Neural progenitor cell (in vitro differentiated cells): ENCODE measurements at places on chromosomes 13 and 19. TPM values are rescaled to one million over a fixed set of nuclear protein-coding genes. Genes with fewer than 3 reads are reported as not detected.

The NAPSA gene
- 0.11 and 2.3 TPM in 2 replicates for total RNA-seq

DNA sequence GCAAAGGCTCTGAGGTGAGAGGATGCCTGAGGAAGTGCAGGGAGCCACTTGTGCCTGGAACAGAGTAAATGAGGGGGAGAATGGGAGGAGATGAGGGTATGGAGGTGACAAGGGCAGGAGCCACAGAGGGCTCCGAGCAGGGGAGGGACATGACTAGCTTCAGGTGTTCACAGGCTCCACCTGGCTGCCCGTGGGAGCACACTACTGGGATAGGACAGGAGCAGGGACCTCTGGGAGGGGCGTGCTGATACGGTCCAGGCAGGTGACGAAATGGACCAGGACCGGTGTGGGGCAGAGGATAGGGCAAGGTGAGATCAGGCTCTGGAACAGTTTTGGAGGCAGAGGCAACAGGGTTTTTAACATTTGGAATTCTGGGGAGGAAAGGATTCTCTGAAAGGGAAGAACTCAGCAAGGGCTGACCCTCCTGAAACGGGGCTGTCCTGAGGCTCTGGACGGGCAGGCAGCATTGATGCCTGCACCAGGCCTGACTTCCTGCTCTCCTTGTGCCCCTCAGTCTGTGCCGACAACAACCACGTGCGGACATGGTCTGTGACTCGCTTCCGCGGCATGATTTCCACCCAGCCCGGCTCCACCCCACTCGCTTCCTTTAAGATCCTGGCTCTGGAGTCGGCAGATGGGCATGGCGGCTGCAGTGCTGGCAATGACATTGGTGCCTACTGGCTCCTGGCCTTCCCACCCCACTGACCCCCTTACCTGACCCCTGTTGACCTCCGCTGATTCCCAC lies 11.6 kb downstream of the SHKBP1 start:
- no peaks in the 10 kb centered on the region for H3K27me3 ChIP-seq
- H3K27ac ChIP-seq: no peak overlapping the region
- H3K4me3 ChIP-seq: no peak overlapping the region
- H3K4me1 ChIP-seq: peaks cover 10% of the 10 kb centered on the region
- H3K36me3 ChIP-seq: no peaks in the 10 kb centered on the region
- no peak for DNase-seq

- no peak overlapping the region for H3K4me3 ChIP-seq
- H3K27me3 ChIP-seq: no peaks in the 10 kb centered on the region
- H3K4me1 ChIP-seq: no peaks in the 10 kb centered on the region
- no peak for DNase-seq
- no peaks in the 10 kb centered on the region for H3K36me3 ChIP-seq
- no peak overlapping the region for H3K27ac ChIP-seq
Observed at GRCh38 chr13:64130171-64130570, 2714.5 kb upstream of the PCDH20 start.

DNA sequence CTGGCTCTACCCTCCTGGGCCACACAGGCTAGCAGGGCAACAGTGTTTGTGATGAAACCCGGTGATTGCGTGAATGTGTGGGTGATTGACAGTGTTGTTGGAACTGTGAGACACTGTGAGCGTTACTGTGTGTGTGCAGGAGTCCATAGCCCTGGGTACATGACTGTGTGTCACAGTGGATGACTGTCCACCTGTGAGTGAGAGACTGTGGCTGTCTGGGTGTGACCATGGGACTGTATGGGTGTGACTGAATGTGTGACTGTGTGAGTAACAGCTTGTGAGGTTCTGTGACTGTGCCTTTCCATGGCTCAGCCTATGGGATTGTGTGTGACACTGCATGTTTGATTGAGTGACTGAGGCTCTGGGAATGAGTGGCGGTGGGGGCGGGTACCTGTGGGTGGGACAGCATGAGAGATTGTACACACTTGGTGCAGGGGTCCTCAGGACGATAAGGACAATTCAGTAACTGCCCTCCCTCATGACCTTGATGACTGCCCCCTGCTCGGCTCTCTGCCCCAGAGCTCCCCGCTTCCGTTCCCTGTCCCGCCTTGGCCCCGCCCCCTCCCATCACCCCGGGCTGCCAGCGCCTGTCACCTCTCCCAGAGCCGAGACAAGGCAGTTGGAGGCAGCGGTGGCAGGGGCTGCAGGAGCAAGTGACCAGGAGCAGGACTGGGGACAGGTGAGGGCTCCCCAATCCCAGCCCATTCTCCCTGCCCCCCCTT lies at the start of gene GIPR:
GIPR (plus strand) TSS at position 602 of the 722 bp plus-strand sequence. CDS start 1,300 bp downstream, outside the sequence.
- peaks cover 59% of the 10 kb centered on the region for H3K27me3 ChIP-seq
- peak within 1 kb of the TSS; percentile 39 for H3K4me3 ChIP-seq
- no peaks in the 10 kb centered on the region for H3K36me3 ChIP-seq

The ANKLE1 gene
- 2.3 and 3.3 TPM in 2 replicates for total RNA-seq

GRCh38 chr13:19592657-19593180 lies 31.4 kb upstream of the TPTE2 start:
- H3K4me3 ChIP-seq: no peak overlapping the region
- no peak for DNase-seq
- H3K36me3 ChIP-seq: no peaks in the 10 kb centered on the region

- peaks cover 27% of the 10 kb centered on the region for H3K27me3 ChIP-seq
- no peaks in the 10 kb centered on the region for H3K36me3 ChIP-seq
- peak; percentile 47 for DNase-seq
- peaks cover 6% of the 10 kb centered on the region for H3K4me1 ChIP-seq
- peak overlapping the region; percentile 89 for H3K4me3 ChIP-seq
Observed at GRCh38 chr19:35755550-35756376, 1.1 kb downstream of the HSPB6 start.

The NXNL1 gene
- total RNA-seq: not detected in 2 replicates

DNA sequence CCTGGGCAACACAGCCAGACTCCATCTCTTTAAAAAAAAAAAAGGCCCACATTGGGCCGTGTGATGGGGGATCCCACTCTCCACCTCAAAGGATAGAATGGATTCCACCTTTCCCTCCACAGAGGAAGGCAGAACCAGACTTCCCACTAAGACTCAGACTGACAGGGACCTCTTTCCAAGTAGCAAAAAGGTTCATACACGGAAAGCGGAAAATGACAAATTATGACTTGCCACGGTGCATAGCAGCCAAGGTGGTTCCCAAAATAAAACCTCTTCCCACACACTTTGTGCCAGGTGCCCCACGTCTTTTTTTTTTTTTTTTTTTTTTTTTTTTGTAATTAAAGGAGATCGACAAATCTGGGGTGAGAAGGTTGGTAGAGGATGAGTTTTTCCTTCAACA lies 14.4 kb upstream of the TTYH1 start:
- no peaks in the 10 kb centered on the region for H3K4me1 ChIP-seq
- H3K27ac ChIP-seq: no peak overlapping the region
- no peak overlapping the region for H3K4me3 ChIP-seq
- no peak for DNase-seq
- no peaks in the 10 kb centered on the region for H3K27me3 ChIP-seq

The KBTBD7 gene
- total RNA-seq: 18.5 and 24.7 TPM in 2 replicates

DNA sequence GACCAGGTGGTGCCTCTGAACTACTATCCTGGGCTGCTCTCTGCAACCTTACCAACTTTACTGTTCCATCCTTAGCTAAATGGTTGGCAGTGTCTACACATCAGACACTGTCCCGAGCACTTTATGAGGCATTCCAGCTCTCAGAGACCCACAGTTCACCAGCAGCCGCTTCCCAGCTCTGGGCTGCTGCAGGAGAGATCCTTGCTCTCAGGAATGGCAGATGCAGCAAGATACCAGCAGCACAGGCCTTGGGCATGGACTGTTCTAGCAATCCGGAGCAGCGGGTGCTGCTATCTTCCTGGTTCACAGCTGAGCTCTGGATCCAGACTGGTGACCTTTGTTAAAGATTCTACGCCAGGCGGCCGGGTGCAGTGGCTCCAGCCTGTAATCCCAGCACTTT lies 3.3 kb upstream of the LPAR2 start:
- no peak for DNase-seq
- no peaks in the 10 kb centered on the region for H3K27me3 ChIP-seq
- H3K27ac ChIP-seq: no peak overlapping the region
- H3K4me1 ChIP-seq: peaks cover 2% of the 10 kb centered on the region

DNA sequence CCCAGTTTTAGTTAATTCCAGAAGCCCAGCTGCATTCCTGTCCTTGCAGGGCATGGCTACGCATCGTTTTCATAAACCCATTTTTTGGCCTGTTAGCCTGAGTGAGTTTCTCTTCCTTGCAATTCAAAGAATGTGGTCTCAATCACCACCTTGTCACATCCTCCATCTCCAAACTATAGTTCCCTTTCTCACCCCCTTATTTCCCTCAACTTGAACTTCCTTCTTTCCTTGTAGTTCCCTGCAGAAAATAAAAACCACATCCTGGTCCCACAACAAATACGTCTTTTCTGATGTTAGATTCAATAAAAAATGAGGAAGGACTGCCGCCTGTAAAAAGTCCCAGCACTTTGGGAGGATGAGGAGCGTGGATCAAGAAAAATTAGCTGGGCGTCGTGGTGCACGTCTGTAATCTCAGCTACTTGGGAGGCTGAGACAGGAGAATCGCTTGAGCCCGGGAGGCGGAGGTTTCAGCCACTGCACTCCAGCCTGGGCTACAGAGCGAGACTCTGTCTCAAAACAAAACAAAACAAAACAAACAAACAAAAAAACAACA lies 13.2 kb downstream of the ADGRE3 start:
- no peak for DNase-seq
- no peaks in the 10 kb centered on the region for H3K4me1 ChIP-seq
- no peak overlapping the region for H3K27ac ChIP-seq
- no peaks in the 10 kb centered on the region for H3K36me3 ChIP-seq
- H3K4me3 ChIP-seq: no peak overlapping the region

DNA sequence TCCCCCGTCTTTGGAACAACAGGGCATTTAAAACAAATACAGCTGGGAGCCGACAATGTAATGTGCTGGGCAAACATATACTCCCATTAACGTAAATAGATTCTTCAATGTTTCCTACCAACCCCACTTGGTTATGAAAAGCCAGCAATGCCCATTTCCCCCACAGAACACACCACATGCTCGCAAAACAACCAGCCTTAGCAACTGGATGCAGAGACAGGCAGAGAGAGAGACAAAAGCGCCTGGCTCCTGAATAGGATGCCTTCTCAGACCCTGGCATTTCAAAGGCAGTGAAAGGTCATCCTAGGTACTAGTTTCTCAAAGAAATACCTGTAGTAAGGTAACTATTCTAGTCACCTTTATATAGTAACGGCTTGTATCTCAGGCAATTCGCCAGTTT lies 462.9 kb downstream of the ITGBL1 start:
- peak; percentile 42 for DNase-seq
- H3K27me3 ChIP-seq: peaks cover 91% of the 10 kb centered on the region
- peak overlapping the region; percentile 67 for H3K4me3 ChIP-seq
- H3K27ac ChIP-seq: no peak overlapping the region
- no peaks in the 10 kb centered on the region for H3K36me3 ChIP-seq
- peaks cover 11% of the 10 kb centered on the region for H3K4me1 ChIP-seq

GRCh38 chr19:45271098-45271734 lies 20.1 kb downstream of the MARK4 start:
- no peak for DNase-seq
- H3K4me1 ChIP-seq: no peaks in the 10 kb centered on the region
- H3K36me3 ChIP-seq: no peaks in the 10 kb centered on the region
- H3K27ac ChIP-seq: no peak overlapping the region

DNA sequence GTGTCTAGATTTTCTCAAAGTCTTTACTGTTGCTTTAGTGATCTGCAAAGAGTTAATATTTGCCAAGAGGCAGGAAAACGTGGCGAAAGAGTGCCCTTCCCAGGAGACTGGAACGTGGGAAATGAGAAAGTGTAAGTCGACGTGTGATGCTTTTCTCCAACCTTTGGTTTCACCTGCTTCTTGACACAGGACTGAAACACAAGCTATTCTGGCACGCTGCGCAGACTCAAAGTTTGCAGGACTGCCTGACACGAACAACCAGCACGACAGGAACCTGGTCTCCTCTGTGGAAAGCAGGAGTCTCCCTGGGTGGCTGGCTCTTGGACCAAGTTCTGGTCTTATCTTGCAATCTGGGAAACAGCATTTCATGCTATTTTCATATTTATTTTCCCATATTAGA lies 28.6 kb downstream of the RFXAP start:
- no peaks in the 10 kb centered on the region for H3K4me1 ChIP-seq
- no peaks in the 10 kb centered on the region for H3K27me3 ChIP-seq
- H3K27ac ChIP-seq: no peak overlapping the region

GRCh38 chr19:13821292-13821691 lies 26.0 kb downstream of the ZSWIM4 start:
- H3K27ac ChIP-seq: no peak overlapping the region
- no peaks in the 10 kb centered on the region for H3K27me3 ChIP-seq
- DNase-seq: no peak
- H3K4me1 ChIP-seq: no peaks in the 10 kb centered on the region

The IL17D gene
- total RNA-seq: 1.4 and 2.6 TPM in 2 replicates

The GPR4 gene
- not detected in 2 replicates for total RNA-seq

GRCh38 chr19:41401483-41401882 lies 3.9 kb downstream of the BCKDHA start:
- no peak overlapping the region for H3K27ac ChIP-seq
- no peak for DNase-seq
- H3K4me1 ChIP-seq: peaks cover 7% of the 10 kb centered on the region

GRCh38 chr19:9323919-9324583 lies at the start of gene ZNF559:
ZNF559 (plus strand) TSS chr19:9324179; CDS start chr19:9338550, 14,371 bp downstream.
- no peaks in the 10 kb centered on the region for H3K4me1 ChIP-seq
- H3K27me3 ChIP-seq: no peaks in the 10 kb centered on the region
- peak within 1 kb of the TSS; percentile 68 for H3K4me3 ChIP-seq
- H3K36me3 ChIP-seq: peaks cover 28% of the 10 kb centered on the region
- peak; percentile 97 for DNase-seq

The DMPK gene
- 5.5 and 33.2 TPM in 2 replicates for total RNA-seq

DNA sequence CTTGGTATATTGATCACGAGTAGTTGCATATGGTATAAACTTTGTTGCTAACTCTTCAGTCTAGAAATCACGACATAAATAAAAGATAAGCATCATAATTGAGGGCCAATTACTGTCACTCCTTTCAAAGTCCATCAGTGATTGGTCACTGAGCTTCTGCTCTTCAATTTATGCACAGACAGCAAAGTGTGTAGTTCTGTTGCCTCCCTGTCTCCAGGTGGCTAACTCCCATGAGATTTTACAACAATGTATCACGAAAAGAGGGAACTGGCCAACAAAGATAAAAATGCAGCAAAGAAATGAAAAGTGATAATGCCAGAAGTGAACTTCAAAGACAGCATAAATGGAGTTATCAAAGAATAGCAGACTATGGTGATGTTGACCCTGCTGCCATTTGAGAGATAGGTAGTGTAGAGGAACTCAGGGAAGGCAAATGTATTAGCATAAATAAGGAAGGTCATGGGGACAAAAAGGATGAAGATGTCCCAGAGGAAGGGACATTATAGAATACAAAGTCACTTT lies 12.7 kb upstream of the TNFSF14 start:
- no peaks in the 10 kb centered on the region for H3K27me3 ChIP-seq
- H3K4me3 ChIP-seq: no peak overlapping the region
- no peak for DNase-seq
- H3K36me3 ChIP-seq: no peaks in the 10 kb centered on the region
- no peaks in the 10 kb centered on the region for H3K4me1 ChIP-seq

GRCh38 chr19:41532526-41532925 lies 43.4 kb upstream of the CEACAM21 start:
- H3K27ac ChIP-seq: no peak overlapping the region
- no peaks in the 10 kb centered on the region for H3K27me3 ChIP-seq
- no peaks in the 10 kb centered on the region for H3K36me3 ChIP-seq
- no peak overlapping the region for H3K4me3 ChIP-seq
- no peak for DNase-seq

- peak overlapping the region; percentile 54 for H3K27ac ChIP-seq
- H3K4me3 ChIP-seq: peak overlapping the region; percentile 98
- H3K36me3 ChIP-seq: peaks cover 7% of the 10 kb centered on the region
- H3K27me3 ChIP-seq: no peaks in the 10 kb centered on the region
- peak; percentile 95 for DNase-seq
- peaks cover 36% of the 10 kb centered on the region for H3K4me1 ChIP-seq
Observed at GRCh38 chr13:49110122-49110912, 109.8 kb upstream of the MLNR start.

GRCh38 chr19:18660051-18660910 lies 23.2 kb upstream of the CRTC1 start:
- DNase-seq: no peak
- no peak overlapping the region for H3K27ac ChIP-seq
